ENCODE measurements at places on chromosomes 5 and 9.
A peak's percentile ranks its signal among the peaks of the same experiment; 100 is the strongest.

GRCh38 chr9:121362813-121363621 is 7.0 kb downstream of the STOM start:
- DNase-seq, result no peak

DNA sequence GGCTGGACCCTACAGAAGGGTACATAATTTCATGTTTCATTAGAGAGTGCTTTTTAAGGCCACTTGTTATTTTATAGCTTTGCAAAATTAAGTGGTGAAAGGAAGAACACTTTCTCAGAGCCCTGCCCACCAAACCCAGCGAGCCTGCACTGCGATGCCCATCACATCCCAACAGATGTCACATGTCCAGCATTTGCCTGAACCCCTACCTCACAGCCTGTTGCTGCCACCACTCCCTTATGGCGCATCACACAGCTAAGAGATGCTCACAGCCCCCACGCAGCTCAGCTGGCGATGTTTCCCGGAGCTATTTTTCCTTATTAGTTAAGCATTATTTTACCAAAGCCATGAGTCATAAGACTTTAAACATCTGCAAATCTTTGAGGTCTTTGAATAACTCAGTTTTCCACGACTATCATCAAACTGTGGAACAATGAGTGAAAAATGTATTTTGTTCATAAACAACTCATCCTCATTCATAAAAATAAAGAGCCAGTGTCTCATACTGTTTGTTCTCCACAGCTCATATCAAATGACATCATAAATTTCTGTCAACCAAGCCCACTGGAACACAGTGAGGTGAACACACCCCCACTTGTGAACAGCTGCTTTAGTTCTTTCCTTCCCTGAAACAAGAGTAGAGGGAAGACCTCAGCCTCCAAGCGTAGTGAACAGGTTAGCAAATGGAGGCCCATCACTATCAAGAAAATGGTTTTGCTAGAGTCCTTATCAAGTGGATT is 104.9 kb downstream of the SYK start:
- DNase-seq, result no peak

GRCh38 chr5:29930316-29930715 is 1263.2 kb upstream of the CDH6 start:
- DNase-seq, result no peak

DNA sequence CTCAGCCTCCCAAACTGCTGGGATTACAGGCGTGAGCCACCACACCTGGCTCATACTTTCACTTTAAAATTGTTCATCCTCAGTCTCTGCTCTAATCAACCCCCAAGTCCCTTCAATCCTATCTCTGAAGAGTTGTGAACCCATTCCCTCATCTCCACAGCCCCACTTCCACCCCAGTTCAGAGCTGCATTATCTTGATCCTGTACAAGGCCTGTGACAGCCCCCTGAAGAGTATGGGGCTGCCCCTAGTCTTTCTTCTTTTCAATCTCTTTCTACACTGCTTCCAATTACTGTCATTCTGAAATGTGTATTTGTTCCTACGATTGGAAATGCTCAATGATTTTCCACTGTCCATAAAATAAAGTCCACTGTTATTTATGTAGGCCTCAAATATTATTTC is 588.3 kb downstream of the RAB3C start:
- no peak for DNase-seq

DNA sequence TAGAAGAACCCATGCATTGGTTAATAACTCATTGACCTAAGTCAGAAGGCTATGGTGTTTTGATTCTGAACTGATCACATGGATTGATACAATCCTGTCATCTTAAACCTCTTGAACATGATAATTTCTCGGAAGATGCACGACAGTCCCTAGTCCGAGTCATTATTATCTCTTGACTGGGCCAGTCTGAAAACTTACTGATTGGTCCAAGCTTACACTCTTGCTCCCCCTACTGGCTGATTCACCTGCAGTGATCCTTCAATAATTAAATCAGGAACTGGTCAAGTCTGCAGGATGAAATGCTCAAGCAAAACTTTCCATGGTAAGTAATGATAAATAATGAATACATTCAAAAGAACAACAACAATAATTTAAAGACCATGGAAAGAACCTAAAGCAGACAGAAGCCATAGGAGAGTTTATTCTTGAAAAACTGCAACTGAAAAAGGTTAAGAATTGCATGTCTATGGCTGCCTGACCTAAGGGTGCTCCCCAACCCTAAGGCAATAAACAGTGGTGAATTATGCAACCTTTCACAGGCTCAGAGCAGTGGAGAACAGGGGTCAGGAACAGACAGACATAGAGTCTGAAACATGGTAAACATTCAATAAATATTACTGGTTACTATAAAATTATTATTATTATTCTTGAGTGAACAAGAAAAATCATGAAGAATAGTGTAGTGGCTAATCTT is 79.3 kb downstream of the BRINP1 start:
- DNase-seq, result no peak

GRCh38 chr5:1245905-1246576 is 20.9 kb downstream of the SLC6A18 start:
- peak; percentile 28 for DNase-seq

DNA sequence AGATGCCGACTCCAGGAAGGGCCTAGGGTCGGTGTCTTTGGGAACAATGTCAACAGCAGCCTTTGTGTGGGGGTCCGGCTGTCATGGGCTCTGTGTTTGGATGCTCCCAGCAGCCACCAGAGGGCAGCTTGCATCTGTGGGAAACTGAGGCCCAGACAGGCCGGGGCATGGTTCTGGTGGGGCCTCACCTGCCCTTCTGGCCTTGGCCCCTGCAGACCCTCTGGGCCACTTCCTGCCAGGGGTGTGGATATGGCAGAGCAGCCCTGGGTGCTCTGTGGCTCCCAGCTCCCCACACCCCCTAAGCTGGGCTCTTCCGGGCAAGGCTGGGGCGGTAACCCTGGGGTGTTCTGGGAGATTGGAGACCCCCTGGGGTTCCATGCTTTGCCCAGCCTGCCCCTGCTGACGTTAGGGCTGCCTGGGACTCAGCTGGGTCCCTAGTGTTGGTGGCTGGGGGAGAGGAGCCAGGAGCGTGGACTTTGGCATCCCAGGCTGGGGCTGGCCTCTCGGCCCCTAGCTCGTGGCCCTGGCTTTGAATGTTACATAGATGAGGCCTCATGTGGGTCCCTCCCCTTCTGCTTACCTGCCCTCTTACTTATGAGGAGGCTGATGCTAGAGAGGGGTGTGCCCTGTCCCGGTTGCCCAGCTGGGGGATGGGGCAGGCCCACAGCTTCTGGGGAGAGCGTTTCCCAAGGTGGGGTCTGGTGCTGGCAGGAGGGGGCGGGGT is 38.3 kb downstream of the RXRA start:
- no peak for DNase-seq

DNA sequence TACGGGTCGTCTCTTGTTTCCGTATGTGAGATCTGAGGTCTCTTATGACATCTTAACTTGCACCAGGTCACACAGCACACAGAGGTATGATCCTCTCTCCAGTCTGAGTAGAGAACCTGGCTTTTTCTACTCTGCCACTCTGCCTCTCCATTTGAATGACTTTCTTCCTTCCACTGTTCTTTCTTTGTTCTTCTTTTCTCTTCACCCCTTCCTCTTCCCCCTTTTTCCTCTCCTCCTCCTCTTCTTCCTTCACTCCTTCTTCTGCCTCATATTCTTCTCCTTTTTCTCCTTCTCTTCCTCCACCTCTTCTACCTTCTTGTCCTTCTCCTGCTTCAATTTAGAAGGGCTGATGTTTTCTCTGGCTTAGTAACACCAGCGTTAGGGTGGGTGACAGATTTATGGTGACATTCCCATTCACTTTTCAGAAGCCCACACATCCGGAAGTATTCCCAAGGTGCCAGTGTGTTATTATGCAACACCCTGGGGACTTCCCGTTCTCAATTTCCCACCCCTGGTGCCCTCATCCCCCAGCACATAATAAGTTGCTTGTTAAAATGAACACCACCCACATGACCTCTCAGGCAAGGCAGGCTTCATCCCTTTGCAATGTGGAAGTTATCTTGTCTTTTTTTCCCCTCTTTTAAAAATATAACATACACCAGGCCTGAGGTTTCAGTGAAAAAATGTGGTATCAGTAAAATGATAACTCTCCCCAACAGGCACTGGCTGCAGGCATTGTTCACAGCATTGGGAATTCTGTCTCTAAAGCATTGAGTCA is 122.0 kb downstream of the PAPPA start:
- DNase-seq, result no peak

Data from NCI-H1417 treated with DMSO at 0.1 percent for 48 hours (cell line).